ENCODE measurements at places on chromosomes 1 and 21.
A peak's percentile ranks its signal among the peaks of the same experiment; 100 is the strongest.

GRCh38 chr1:182235604-182235951, 156.0 kb downstream of the GLUL start:
- no peak for DNase-seq

GRCh38 chr1:64251971-64252370, 48.5 kb downstream of the UBE2U start:
- DNase-seq: no peak

DNA sequence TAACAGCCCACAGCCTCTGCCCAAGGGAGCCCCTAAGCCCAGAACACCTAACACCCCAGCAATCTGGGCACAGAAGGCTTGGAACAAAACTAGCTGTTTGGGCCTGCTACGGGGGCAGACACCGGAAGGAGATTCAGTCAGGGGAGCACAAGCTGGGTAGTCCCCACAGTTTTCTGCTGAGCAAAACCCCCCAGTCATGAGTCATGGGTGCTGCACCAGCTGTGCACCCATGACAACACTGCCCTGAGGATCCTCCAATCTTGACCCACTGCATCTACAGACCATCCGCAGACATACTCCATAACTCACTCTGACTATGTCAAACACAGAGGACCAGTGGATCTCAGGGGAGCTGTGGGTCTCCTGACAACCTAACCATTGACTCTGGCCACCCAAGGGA, 105.1 kb downstream of the LRIG2 start:
- no peak for DNase-seq

GRCh38 chr1:3017440-3018050, 3.7 kb upstream of the ACTRT2 start:
- DNase-seq: no peak

- DNase-seq: peak; percentile 52
Observed at GRCh38 chr1:212368073-212368484, 46.6 kb downstream of the PACC1 start.

- DNase-seq: no peak
Observed at GRCh38 chr1:25193229-25193628, 39.1 kb downstream of the SYF2 start.
